T47D (cell line): ENCODE measurements at places on chromosomes 13 and 19.

GRCh38 chr13:98652721-98653462 is 76.0 kb upstream of the STK24 start:
- no peak for DNase-seq

- no peak for DNase-seq
These were observed 42.2 kb downstream of the SAE1 start for GRCh38 chr19:47172666-47173455.

- no peak for DNase-seq
These were observed 54.2 kb downstream of the CCNE1 start for GRCh38 chr19:29866011-29866410.

GRCh38 chr13:102902789-102903347 is 57.0 kb downstream of the ERCC5 start:
- DNase-seq, result no peak

- no peak for DNase-seq
These were observed 2841.1 kb upstream of the PCDH20 start for GRCh38 chr13:64256751-64257150.

DNA sequence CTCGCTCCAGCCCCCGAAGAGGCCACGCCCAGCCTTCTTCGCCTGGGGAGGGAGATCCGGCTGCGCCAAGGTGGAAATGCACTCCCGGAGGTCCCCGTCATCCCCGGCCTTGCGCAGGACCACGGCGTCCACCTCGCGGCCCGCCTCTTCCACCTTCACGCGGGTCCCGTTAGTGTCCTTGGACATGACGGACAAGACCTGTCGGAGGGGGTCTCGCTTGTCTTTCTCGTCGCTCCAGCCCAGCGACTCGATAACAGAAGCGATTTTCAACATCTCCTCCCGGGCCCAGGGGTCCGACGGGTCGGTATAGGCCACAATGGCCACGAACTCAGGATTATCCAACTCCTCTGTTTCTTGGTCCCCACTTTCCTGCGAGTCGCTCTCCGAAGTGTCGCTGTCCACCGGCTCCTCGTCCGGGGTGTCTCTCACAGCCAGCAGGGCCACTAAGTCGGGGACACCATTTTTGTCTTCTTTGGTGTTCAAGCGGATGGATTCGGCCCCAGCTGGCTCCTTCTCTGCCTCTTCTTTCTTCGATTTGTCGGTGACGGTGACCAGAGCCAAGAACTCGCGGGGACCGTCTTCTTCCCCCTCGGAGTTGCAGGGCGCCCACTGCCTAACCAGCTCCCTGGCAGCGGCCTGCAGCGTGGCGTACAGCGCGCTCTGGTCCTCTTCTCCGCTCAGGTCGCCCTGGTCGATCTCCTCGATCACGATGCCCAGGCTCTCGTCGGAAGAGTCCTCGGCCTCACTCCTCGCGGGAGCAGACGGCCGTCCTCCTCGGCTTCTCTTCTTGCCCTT is 1.3 kb downstream of the PNMA8B start:
- DNase-seq, result no peak

- no peak for DNase-seq
These were observed 12.8 kb downstream of the SMAD9 start for GRCh38 chr13:36907266-36907665.
